ENCODE measurements at places on chromosomes 6 and 20.

DNA sequence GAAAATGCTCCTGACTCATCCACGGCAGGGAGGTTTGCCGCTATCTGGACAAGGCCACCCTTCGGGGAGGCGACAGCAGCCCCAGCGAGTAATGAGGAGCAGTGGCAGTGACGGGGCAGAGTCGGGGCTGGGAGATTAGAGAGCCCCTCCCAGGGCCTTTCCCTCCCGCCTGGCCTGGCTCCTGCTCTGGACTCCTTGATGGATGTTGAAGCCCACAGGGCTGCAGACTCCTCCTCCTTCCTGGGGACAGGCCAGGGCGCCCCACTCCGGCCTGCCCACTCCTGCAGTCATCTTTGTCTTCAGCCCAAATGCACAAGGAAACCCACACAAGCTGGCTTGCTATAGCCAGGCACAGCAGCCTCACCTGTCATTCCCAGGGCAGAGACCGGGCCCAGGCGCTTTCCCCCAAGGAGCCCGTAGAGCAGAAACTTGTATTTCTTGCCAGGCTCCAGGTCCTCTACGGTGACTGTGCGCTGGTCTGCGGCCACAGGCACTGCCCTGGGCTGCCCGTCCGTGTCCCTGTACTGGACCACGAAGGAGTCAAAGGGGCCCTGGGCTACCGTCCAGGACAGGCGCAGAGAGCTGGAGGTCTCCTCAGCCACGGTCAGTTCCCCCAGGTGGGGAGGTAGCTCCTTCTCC lies 7.7 kb downstream of the CYP21A2 start:
- DNase-seq, result no peak

- no peak for DNase-seq
Observed at GRCh38 chr6:41917528-41917927, 3.4 kb downstream of the MED20 start.

- DNase-seq, result no peak
Observed at GRCh38 chr6:39706819-39707335, 18.3 kb downstream of the KIF6 start.

GRCh38 chr20:48999890-49000870 lies 45.9 kb upstream of the CSE1L start:
- DNase-seq, result no peak

DNA sequence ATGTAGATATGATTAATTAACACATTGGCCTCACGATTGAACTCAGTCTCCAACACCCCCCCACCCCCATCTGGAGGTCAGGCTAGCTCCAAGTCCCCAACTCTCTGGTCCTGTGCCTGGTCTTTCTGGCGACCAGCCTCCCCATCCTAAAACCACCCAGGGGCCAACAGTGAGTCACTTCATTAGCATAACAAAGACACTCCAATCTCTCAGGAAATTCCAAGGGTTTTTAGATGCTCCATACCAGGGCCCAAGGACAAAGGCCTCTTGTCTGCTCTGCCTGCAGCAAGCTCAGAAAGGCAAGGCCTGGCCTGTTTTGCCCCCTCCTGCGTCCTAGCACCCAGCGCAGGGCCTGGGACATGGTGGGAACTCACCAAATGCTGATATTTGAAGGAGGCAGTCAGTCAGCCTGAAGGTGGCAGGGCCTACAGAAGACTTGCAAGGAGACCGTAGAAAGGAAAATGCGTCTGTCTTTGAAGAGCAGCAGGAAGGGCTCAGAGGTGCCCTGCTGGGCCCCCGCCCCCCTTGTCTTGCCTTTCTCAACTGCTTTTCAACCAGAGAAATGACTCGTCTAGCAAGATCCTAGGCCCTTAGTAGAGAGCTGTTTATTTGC lies 184.7 kb downstream of the CDH4 start:
- no peak for DNase-seq

GRCh38 chr6:100899202-100899601 lies 18.1 kb upstream of the ASCC3 start:
- DNase-seq, result no peak

DNA sequence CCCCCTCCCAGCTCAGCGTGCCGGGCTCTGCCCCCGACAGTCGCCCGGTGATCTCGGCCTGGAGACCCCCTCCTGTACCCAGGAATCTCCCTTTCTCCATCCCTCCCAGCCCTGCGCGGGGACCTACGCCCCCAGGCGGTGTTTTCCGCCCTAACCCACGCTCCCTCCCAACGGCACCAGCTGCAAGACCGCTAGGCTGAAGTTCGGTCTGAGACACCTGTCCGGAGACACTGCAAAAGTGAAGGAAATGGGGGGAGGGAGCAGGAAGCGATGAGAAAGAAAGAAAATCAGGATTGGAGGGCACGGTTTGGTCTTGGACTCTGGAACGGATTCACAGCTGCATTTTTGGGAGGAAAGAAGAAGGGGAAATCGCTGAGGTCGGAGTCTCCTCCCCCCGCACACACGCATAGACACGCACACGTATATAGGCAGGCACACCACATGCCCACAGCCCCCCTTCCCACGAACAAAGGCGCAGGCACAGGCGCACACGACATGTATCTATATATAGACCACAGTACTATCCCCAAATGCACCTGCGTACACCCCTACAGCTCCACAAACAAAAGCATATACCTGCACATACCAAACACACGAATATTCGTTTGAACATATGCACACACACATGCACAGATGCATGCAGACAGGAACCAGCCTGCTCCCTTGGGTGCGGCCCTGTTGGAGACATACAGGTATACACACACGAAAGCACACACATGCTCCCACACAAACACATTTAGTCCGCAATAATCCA lies 1.0 kb downstream of the SLC32A1 start:
- DNase-seq, result no peak

DNA sequence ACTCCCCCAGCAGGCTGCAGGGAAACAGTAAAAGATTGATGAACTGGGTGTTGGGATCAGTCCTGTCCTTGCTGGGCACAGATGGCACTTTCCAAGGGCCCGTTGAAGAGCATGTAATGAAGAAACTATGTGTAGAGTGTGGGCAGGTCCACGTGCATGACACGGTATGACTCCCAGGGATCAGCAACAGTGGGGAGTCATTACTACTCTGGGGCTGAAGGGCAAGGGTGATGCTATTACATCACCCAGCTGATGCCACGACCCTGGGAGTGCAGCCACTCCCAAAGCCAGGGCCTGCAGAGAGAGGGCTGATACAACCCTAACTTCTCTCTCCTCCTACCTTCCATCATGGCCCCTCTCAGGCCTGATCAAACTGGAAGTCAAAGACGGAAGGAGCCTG lies 20.1 kb downstream of the KCNK17 start:
- DNase-seq, result no peak

DNA sequence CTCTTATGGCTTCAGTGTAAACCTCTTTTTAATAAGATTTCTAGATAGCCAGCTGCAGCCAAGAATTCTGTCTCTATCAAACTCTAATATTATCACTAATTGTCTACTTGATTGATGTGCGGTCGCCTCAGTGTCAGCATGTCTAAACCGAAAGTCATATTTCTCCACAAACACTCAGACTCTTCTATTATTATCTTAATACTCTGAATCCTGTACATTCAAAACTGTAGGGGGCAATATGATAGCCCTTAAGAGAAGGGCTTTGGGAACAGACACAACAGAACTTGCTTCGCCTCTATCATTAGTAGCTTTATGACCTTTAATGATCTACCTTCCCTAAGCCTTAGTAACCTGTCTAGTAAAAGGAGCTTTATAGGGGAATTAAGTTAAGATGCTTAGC lies 379.7 kb upstream of the PTCHD4 start:
- no peak for DNase-seq

DNA sequence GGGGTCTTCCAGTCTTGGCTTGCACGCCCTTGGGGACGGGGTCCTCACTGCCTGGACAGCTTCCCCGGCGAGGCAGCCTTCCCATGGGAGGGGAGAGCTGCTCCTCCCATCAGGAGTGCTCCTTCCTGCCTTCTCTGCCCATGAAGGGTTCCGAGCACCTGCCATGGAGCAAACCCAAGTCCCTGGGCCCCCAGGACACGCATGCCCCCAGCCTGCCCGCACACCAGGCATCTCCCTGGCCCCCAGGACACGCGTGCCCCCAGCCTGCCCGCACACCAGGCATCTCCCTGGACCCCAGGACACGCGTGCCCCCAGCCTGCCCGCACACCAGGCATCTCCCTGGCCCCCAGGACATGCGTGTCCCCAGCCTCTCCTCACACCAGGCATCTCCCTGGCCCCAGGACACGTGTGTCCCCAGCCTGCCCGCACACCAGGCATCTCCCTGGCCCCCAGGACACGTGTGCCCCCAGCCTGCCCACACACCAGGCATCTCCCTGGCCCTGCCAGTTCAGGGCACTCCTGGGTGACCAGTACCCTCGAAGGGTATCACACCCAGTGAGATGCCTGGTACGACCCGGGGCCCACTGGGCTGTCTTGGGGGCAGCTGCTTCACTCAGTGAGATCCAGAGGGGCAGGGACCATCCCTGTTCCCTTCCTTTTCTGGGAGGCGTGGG lies 21.7 kb downstream of the COL20A1 start:
- no peak for DNase-seq

DNA sequence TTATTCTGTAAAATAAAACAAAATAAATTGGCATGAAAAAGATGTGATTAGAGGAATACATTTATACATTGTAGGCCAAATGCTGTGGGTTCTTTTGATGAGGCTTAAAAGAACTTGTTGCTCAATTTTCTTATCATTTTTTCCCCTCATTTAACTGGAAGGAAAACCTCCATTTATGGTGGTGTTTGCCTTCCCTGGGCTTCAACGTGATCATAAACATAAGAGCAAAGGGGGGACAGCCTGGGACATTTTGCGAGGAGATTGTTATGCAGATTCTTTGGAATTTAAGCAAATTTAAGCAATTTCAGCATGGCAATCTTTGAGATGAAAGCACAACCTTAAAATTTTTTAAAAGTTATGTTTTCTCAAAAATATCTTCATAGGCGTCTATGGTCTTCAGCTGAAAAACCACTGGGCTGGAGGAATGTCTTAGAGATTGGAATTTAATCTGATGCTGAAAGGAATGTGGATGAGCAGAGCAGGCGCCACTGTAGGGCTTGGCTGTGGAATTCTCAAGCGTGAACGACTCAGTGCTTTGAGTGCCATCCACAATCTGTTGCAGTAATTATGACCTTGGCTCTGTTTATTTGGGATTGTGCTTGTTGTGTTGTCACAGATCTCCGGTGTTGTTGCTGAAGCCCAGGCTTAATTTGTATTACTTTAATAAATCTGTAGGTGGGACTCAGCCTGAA lies 149.4 kb upstream of the MLIP start:
- no peak for DNase-seq

DNA sequence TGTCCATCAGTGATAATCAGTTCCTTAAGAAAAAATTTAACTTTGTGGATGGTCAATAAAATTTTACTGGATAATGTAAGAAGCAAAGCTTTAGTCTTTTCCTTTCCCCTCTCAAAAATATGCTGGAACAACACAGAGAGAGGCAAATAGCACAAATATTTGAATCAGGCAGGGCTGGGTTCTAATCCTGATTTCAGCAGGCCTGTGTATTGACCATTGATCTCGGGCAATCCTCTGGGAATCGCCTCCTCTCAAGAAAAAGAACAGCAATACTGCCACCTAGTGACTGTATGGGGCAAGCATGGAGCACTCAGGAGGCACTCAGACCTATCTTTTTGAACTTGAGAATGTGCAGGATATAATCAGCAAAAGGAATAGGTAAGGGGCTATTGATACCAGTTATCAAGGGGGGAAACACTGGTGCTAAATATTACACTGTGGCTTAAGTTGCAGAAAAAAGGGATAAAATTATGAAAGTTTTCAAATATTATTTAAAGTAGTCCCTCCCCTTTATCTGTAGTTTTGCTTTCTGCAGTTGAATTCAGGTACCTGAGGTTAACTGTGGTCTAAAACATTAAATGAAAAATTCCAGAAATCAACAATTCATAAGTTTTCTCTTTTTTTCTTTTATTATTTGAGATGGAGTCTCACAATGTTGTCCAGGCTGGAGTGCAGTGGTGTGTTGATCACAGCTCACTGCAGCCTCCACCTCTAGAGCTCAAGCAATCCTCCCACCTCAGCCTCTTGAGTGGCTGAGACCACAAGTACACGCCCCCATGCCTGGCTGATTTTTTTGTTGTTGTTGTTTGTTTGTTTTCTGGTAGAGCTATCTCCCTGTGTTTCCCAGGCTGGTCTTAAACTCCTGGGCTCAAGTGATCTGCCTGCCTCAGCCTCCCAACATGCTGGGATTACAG lies 91.8 kb upstream of the NHSL1 start:
- peak; percentile 52 for DNase-seq

- DNase-seq, result no peak
Observed at GRCh38 chr6:166620478-166621113, 6.5 kb downstream of the RPS6KA2 start.

DNA sequence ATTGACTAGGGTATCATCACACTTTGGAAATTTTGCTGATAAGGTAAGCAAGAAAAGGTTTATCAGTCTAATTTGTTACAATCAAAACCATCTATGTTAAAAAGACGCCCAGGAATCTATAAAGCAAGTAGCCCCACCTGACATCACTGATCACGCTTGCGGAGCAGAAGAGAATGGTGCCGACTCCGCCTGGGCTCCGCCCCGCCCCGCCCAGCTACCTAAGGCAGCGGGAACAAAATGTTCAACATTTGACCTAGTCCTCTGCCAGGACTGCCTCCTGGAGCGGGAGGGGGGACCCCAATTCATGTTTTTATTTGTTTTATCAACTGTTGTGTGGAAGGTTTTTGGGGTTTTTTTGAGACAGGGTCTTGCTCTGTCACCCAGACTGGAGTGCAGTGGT lies 520.5 kb downstream of the PREX1 start:
- DNase-seq, result no peak

GRCh38 chr6:150176152-150176551 lies 33.3 kb downstream of the PPP1R14C start:
- DNase-seq, result no peak
